Activated T-cell treated with anti-CD3 and anti-CD28 coated beads, Interleukin-2, amount 50 U/mL, for 24 hours (primary cell): ENCODE measurements at places on chromosomes 16 and 17.

DNA sequence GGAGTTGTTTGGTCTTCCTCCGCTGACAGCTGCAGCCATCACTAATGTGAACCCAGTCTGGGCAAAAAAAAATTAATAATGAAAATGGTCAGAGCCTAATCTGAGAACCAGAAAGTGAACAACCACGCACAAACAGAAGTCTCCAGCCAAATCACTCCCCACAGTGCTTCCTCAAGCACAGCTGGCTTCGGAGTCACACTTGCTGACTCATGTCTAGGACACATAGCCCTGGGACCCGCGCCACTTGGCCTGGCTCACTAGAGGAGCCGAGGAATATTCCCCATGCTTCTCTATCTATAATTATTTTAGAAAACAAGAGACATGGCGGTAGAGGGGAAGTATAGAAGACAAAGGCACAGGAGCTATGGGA, 109.1 kb downstream of the ZFHX3 start:
- DNase-seq: no peak
- H3K27ac ChIP-seq: no peak overlapping the region
- no peak overlapping the region for H3K4me3 ChIP-seq

- H3K27me3 ChIP-seq: peaks cover 45% of the 10 kb centered on the region
- no peak overlapping the region for H3K4me3 ChIP-seq
- no peak for DNase-seq
- no peaks in the 10 kb centered on the region for H3K36me3 ChIP-seq
These were observed 122.3 kb upstream of the CIBAR2 start for GRCh38 chr16:85234310-85235204.

- DNase-seq: no peak
- H3K4me1 ChIP-seq: no peaks in the 10 kb centered on the region
- no peak overlapping the region for H3K27ac ChIP-seq
- no peaks in the 10 kb centered on the region for H3K36me3 ChIP-seq
- H3K27me3 ChIP-seq: peaks cover 27% of the 10 kb centered on the region
These were observed 272.4 kb downstream of the IRF8 start for GRCh38 chr16:86171329-86171728.

- DNase-seq: no peak
- H3K4me3 ChIP-seq: no peak overlapping the region
- no peaks in the 10 kb centered on the region for H3K27me3 ChIP-seq
- H3K27ac ChIP-seq: no peak overlapping the region
- peaks cover 55% of the 10 kb centered on the region for H3K36me3 ChIP-seq
- peaks cover 1% of the 10 kb centered on the region for H3K4me1 ChIP-seq
These were observed 128.0 kb upstream of the TMEM97 start for GRCh38 chr17:28191018-28191417.

DNA sequence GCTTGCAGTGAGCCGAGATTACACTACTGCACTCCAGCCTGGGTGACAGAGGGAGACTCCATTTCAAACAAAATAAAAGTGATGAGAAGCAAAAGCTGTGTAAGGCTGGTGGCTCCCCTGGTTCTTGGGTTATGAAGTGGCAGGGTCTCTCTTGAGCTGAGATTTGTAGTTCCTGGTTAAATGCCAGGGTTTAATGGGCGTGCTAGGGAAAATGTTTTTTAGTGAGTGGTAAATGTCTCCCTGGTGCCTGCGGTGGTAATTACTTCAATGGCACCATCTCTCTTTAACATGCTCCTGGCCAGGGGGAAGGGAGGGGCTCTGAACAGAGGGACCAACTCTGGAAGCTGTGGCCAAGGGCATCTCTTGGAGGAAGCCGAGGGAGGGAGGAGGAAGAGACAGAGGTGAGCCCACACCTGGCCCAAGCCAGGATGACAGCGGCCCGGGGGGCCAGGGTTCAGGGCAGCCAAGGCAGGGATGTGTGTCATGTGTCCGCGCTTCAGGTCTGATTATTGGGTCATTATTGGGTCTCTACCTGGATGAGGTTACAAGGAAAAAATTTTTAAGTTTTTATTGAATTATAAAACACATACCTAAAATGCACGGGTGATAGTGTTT, 17.8 kb upstream of the RPL38 start:
- DNase-seq: no peak
- no peak overlapping the region for H3K27ac ChIP-seq
- no peaks in the 10 kb centered on the region for H3K36me3 ChIP-seq
- no peaks in the 10 kb centered on the region for H3K4me1 ChIP-seq
- peaks cover 7% of the 10 kb centered on the region for H3K27me3 ChIP-seq

DNA sequence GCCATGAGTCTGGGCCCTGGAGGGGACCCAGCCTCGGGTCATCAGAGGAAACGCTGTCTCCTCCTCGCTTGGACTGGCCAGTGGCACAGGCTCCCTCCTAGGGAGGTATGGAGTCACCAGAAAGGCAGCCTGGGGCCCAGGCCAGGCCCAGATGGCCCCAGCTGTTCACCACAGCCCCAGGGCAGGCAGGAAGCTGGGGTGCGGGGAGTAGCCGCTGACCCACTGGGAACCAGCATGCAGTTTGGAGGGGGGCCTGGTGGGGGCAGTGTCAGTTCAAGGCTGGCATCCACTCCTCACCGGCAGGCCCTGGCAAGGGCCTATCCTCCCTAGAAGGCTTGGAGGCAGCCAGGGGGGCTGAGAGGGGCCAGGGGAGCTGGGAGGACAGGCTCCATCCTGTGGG, 48.8 kb downstream of the SDK2 start:
- H3K27ac ChIP-seq: no peak overlapping the region
- H3K4me3 ChIP-seq: no peak overlapping the region
- peaks cover 54% of the 10 kb centered on the region for H3K4me1 ChIP-seq

DNA sequence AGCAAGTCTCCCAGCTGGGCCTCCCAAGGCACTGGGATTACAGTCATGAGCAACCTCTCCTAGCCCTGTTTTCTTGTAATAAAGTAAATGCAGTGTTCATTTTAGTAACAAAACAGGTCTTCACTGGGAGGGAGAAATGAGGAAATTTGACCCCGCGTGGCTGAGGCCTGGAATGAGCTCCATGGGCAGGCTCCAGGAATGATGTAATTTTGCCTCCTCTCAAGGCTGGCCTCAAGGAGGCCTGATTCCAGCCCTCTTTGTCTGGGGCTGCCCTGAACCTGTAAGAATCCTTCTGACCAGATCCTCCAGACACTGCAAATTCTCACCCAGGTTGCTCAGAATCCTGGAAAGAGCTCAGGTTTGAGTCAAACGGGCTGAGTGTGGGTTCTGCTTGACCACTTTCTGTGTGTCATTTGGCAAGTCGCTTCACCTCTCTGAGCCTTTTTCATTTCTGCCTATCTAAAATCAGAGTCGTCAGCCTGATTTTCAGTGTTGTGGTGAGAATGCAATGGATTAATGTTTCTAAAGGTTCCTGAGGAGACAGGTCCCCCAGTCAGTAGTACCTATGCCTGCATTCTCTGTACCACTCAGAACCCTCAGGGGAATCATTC, 57.1 kb downstream of the RAB11FIP4 start:
- no peak overlapping the region for H3K27ac ChIP-seq
- peaks cover 3% of the 10 kb centered on the region for H3K4me1 ChIP-seq
- DNase-seq: no peak
- H3K27me3 ChIP-seq: no peaks in the 10 kb centered on the region
- H3K36me3 ChIP-seq: no peaks in the 10 kb centered on the region

DNA sequence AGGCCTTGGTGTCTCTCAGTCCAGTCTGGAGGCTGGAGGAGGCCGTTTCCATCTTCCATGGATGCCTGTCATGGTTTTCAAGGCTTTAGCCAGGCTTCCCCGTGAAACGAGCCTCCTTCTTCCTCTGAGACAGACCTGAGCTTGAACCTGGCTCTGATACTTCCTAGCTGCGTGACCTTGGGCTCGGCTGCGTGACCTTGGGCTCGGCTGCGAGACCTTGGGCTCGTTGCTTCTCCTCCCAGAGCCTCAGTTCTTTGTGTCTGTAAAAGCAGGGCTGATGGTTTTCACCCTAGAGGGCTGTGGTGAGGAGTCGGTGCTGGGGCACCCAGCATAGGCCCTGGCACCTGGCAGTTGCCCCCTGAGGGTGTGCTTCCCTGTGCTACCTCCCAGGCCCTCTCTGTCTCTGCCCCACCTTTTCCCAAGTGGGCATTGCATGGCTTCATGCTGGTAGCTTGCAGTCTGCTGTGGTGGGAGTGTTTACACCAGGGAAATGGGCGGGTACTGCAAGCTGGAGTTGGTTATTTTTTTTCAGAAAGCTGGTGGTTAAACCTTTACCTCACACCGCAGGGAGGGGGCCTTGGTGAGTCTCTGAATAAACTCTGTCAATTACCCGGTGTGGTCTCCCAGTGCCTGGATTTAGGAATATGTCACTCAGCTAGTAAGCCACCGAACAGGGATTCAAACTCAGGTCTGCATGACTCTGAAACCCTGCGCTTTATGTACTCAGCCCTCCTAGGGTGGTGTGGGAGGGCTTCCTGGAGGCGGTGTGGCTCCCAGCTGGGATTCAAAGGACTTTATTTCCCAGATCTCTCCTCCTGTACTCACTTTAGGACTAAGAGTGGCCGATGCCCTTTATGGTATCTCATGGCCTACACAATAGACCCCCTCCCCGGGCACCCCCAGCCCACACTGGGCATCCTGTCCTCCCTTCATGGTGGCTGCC, 129.0 kb upstream of the CIBAR2 start:
- peaks cover 7% of the 10 kb centered on the region for H3K4me1 ChIP-seq
- H3K4me3 ChIP-seq: no peak overlapping the region
- peaks cover 39% of the 10 kb centered on the region for H3K27me3 ChIP-seq

GRCh38 chr16:59342669-59343068, 608.6 kb upstream of the GOT2 start:
- no peak overlapping the region for H3K27ac ChIP-seq
- no peak overlapping the region for H3K4me3 ChIP-seq
- no peaks in the 10 kb centered on the region for H3K27me3 ChIP-seq
- H3K4me1 ChIP-seq: no peaks in the 10 kb centered on the region
- no peaks in the 10 kb centered on the region for H3K36me3 ChIP-seq

GRCh38 chr17:60910415-60910814, 232.8 kb downstream of the BCAS3 start:
- H3K27me3 ChIP-seq: no peaks in the 10 kb centered on the region
- H3K4me1 ChIP-seq: no peaks in the 10 kb centered on the region
- H3K36me3 ChIP-seq: no peaks in the 10 kb centered on the region
- H3K27ac ChIP-seq: no peak overlapping the region

GRCh38 chr16:85239239-85239638, 127.0 kb upstream of the CIBAR2 start:
- peaks cover 4% of the 10 kb centered on the region for H3K4me1 ChIP-seq
- no peak overlapping the region for H3K27ac ChIP-seq
- no peaks in the 10 kb centered on the region for H3K36me3 ChIP-seq
- H3K27me3 ChIP-seq: peaks cover 40% of the 10 kb centered on the region
- DNase-seq: no peak

DNA sequence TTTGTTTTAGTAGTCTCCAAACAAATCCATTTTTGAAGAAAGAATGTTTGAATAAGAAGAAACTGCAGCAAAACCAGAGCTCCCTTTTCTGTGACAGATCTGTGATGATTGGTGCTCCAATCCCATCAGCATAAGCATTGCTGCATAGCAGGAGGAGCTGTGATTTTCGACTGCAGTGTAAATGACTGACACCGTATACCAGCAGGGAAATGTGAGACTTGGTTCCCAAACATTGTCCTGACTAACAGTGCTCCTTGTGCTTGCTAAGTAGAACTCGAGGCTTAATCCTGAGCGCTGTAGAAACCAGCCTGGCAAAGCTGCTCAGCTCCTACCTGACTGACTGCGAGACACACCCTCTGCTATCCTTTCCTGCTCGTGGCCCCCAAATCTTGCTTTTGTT, 57.2 kb downstream of the NUP93 start:
- H3K4me1 ChIP-seq: peaks cover 17% of the 10 kb centered on the region
- H3K27ac ChIP-seq: no peak overlapping the region
- no peaks in the 10 kb centered on the region for H3K27me3 ChIP-seq
- no peak overlapping the region for H3K4me3 ChIP-seq

- H3K4me1 ChIP-seq: peaks cover 17% of the 10 kb centered on the region
- no peak overlapping the region for H3K4me3 ChIP-seq
- H3K27me3 ChIP-seq: peaks cover 29% of the 10 kb centered on the region
- no peaks in the 10 kb centered on the region for H3K36me3 ChIP-seq
- peak overlapping the region; percentile 59 for H3K27ac ChIP-seq
- no peak for DNase-seq
These were observed 23.9 kb upstream of the TMEM98 start for GRCh38 chr17:32903774-32904673.

- no peaks in the 10 kb centered on the region for H3K27me3 ChIP-seq
- H3K4me3 ChIP-seq: no peak overlapping the region
- H3K4me1 ChIP-seq: peaks cover 23% of the 10 kb centered on the region
- no peak for DNase-seq
- peaks cover 80% of the 10 kb centered on the region for H3K36me3 ChIP-seq
- peak overlapping the region; percentile 42 for H3K27ac ChIP-seq
These were observed 3.6 kb downstream of the COG1 start for GRCh38 chr17:73196500-73196899.

DNA sequence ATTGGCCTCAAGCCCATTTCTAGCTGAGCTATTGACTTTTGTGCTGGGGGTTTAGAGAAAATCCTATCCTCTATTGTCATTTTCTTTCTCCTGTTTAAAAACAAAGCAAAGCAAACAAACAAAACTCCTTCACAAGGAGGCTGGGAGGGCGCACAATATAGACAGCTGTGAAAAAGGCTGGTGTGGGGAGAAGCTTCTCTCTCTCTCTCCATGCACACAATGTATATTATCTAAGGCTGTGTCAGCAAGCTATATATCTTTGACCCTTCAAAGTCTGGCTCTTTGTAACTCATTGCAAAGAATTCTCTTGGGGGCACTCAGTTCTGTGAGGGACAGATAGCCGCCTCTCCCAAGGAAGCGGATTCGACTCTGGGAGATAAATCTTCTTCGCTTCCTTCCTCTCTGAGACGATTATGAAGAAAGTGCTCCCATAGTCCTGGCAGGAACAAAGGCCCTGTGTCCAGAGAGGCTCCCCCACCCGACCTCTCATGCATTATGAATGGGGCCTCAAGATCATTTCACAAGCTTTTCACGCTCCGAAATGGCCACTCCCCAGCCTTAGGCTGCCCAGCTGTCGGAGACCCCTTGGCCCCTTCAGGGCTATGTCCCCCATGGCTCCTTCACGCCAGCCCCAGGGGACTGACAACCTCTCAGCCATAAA, 33.2 kb upstream of the MEAK7 start:
- no peak overlapping the region for H3K4me3 ChIP-seq
- no peaks in the 10 kb centered on the region for H3K36me3 ChIP-seq
- H3K27me3 ChIP-seq: no peaks in the 10 kb centered on the region
- no peak overlapping the region for H3K27ac ChIP-seq
- H3K4me1 ChIP-seq: peaks cover 13% of the 10 kb centered on the region
- no peak for DNase-seq

GRCh38 chr16:24452724-24453123, 86.6 kb upstream of the RBBP6 start:
- H3K27ac ChIP-seq: no peak overlapping the region
- H3K36me3 ChIP-seq: no peaks in the 10 kb centered on the region
- no peak overlapping the region for H3K4me3 ChIP-seq
- no peak for DNase-seq
- H3K4me1 ChIP-seq: no peaks in the 10 kb centered on the region

DNA sequence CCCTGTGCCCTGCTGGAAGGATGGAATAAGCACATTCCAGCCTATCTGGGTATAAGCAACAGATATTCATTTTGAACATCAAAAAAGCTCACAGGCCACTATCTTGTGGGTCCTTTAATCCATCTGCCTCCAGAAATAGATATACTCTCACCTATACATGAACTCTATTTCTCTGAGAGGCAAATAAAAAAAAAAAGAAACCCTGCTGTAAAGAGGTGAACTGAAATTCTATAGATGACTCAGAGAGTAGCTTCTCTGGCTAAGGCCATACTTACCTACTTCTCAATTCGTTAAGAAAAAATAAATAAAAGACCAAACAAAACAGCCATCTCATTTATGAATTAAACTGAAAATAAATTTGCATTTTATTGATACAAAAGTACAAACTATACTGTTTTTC, 86.3 kb downstream of the DYNLRB2 start:
- no peak overlapping the region for H3K27ac ChIP-seq
- DNase-seq: no peak
- no peaks in the 10 kb centered on the region for H3K4me1 ChIP-seq
- H3K27me3 ChIP-seq: no peaks in the 10 kb centered on the region
- H3K36me3 ChIP-seq: peaks cover 32% of the 10 kb centered on the region
- no peak overlapping the region for H3K4me3 ChIP-seq
